ENCODE measurements at places on chromosomes 11 and 22.

DNA sequence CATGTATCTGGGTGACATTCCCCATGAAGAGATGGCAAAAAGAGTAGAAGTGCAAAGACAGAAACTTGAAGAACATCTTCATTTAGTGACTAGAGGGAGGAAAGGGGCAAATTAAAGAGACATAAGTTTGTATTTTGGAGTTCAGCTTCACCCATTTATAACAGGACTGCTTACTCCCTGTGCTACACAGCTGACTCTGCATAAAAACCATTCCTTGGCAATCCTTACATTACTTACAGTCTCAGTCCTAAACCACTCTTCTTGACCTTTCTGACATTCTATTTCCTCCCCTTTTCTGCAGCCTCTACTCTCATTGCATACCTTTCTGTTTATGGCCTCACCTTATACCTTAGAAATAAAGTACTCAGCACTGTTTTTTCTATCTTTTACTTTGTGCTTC is 6.8 kb upstream of the SERGEF start:
- no peak for DNase-seq

GRCh38 chr22:50417411-50418210 is 57.2 kb downstream of the SBF1 start:
- DNase-seq: no peak

GRCh38 chr22:40829131-40829530 is 10.0 kb upstream of the SLC25A17 start:
- DNase-seq: no peak

GRCh38 chr11:109945626-109946321 is 147.4 kb upstream of the ZC3H12C start:
- DNase-seq: no peak

- no peak for DNase-seq
These were observed 88.5 kb downstream of the WNT7B start for GRCh38 chr22:45888221-45889092.

DNA sequence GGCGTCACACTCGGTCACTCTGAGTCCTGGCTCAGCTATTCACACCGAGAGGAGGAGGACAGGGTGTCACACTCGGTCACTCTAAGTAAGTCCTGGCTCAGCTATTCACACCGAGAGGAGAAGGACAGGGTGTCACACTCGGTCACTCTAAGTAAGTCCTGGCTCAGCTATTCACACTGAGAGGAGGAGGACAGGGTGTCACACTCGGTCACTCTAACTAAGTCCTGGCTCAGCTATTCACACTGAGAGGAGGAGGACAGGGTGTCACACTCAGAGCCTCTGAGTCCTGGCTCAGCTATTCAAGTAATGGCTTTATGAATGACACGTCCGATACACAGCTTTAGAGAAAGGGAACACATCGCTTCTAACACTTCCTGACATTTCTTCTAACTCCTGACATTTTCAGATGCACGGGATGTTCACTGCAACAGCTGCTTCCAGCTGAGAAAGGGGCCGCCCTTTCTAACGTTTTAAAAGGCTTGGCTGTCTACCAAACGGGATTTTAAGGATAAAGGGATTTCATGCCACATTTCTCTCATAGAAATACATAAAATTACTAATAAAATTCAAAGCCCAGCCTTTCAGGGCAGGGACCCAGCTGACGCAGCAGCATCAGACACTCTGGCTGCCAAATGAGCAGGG is 28.1 kb downstream of the DRD4 start:
- no peak for DNase-seq

GRCh38 chr22:20226077-20226716 is 41.9 kb downstream of the RTN4R start:
- DNase-seq: no peak

GRCh38 chr11:44198146-44198724 is 102.8 kb downstream of the EXT2 start:
- DNase-seq: no peak

GRCh38 chr11:30322191-30322590 is 713 bp upstream of the ARL14EP start:
- DNase-seq: no peak

- DNase-seq: no peak
These were observed 60.8 kb upstream of the CTSC start for GRCh38 chr11:88398372-88398771.

GRCh38 chr11:59822989-59823566 is 12.5 kb upstream of the MRPL16 start:
- DNase-seq: peak; percentile 58

DNA sequence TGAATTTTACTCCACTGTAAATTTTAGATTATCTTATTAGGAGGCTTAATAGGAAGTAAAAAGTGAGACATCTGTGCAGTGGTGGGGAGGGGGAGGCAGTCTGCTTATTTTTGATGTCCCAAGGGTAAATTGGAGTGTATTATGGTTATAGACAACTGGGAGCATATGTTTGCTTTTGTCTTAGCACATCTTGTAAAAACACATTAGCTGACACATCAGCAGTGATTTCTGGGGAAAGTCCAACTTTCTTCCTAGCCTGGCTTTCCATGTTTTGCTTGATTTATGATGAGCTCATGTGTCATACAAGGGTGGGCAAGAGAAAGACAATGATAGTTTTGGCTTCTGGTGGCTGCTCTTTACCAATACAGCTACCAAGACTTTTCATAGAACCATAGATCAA is 4.0 kb downstream of the ANO3 start:
- DNase-seq: no peak

DNA sequence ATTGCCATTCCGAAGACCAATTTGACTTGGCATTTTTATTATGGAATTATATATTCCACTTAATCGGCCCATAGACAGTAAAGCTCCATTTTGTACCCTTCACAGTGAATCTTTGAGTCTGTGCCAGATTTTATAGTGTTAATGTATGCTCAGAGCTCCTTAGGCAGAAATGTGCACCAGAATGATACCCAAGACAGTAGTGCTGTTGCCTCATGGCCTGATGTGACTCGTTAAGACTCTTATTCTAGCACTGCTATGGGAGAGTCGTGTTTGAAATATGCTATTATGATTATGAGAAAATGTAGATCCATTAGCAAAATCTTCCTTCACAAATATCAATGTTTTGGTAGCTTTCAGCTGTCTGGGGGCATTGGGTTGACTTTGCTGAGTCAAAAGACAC is 209.8 kb upstream of the RAG2 start:
- DNase-seq: no peak

- no peak for DNase-seq
These were observed 19.4 kb upstream of the CCDC179 start for GRCh38 chr11:22879630-22880029.

DNA sequence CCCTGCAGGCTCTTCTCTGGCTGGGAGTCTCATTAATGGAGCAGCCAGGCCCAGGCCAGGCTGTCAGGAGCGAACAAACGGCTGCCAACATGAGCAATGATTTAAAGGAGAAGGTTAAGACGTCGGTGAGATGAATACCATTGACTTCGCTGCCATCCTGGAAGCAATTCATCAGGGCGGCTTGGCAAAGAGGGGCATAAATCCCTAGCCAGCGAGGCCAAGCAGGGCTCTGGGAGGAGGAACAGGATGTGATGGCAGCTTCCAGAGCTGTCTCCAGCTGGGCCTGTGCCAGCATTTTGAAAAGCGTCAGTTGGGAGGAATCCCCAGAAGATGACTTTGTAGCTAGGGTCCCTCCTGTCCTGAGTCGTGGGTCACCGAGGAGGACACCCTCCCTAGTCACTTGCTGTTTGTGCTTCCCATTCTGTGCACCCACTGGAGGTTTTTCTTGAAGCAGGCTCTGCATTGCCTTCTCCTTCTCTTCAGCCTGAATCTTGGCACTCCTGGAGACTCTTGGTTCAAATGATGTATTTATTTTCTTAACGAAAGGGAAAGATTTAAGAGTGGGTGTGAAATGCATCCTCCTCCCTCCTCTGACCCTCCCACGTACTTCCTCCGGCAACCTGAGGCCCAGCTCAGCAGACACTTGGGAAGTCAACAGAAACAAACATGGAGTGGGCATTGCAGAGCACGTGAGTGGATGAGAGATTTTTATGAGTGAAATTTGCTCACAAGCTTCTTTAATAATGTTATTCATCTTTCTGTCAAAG is 476.3 kb upstream of the CADM1 start:
- no peak for DNase-seq

- DNase-seq: no peak
These were observed 3.4 kb downstream of the BSX start for GRCh38 chr11:122978299-122978620.

DNA sequence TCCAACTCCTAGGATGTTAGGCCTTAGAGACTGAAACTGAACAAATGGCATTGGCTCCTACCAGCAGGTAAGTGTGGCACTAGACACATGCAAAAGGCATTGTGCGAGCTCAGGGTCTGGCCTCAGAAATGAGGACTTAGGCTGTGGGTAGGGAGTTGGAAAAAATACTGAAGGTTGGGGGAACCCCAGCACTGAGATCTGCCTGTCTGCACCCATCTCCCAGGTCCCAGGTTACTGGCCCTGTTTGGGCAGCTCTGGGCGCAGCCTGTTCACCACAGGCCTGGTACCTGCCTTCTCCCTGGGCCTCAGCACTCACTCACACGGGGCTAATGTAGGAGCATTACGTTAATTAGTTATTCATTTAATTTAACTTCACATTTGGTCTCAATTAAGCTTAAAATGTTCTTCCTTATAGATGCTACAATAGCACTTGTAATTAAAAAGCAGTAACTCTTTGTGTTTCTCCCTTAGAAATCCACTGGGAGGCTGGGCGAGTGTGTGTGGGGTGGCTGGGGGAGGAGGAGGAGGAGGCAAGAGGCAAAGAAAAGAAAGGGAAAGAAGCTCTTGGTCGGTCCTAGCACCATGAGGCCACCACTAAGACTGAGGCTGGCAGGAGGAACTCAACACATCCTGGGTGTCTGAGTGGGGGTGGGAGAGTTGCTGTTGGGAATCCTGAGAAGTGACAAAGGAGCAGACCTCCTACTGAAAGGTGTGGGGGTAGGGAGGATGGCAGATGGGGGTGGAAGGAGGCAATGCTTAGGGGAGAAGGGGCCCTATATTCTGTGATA is 19.4 kb downstream of the TMEM218 start:
- DNase-seq: no peak

GRCh38 chr22:49535126-49535525 is 292.5 kb downstream of the BRD1 start:
- DNase-seq: no peak

DNA sequence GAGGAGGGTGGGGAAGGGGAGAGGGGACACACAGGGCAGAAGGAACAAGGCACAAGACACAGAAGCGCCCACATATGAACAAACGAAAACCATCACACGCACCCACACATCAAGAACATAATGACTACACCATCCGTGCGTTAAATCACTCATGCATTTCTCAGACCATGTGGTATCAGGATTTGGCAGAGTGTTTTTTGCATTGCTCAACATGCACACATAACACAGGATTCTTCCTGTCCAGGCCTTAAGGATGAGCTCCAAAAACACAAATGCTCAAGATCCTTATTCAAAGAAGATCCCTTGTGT is 309.5 kb downstream of the CADM1 start:
- DNase-seq: no peak

DNA sequence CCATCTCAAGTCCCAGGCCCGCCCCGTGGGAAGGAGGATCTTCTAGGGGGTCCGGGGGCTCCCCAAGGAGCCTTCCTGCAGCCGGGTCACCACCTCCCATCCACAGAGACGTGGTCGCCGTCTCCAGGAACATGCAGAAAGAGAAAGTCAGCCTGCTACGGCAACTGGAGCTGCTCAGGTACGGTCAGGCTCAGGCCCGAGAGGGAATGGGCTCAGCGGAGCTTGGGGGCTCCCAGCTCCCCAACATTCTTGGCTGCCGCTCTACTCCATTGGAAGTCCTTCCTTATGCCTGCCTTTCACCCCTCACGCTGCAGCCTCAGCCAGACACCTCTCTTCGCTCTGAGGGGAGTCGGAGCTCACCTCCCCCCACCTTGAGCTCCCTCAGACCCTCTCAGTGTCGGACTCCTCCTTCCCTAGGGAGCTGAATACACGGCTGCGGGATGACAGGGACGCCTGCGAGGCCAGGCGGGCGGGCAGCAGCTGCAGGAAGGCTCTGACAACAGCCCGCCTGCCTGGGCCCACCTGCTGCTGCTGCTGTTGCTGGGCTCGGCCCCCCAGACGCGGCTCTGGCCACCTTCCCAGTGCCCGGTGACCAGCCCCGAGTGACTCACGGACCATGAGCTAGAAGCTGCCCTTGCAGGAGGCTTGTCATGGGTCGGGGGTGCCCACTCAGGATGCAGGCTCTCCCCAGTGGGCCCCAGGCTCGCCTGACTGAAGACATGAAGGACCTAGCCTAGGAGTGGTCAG is 1.5 kb upstream of the CD151 start:
- no peak for DNase-seq

GRCh38 chr22:45775569-45776312 is 104.1 kb downstream of the ATXN10 start:
- DNase-seq: no peak

- no peak for DNase-seq
These were observed 2925.9 kb upstream of the OR11H1 start for GRCh38 chr22:12601870-12602779.

DNA sequence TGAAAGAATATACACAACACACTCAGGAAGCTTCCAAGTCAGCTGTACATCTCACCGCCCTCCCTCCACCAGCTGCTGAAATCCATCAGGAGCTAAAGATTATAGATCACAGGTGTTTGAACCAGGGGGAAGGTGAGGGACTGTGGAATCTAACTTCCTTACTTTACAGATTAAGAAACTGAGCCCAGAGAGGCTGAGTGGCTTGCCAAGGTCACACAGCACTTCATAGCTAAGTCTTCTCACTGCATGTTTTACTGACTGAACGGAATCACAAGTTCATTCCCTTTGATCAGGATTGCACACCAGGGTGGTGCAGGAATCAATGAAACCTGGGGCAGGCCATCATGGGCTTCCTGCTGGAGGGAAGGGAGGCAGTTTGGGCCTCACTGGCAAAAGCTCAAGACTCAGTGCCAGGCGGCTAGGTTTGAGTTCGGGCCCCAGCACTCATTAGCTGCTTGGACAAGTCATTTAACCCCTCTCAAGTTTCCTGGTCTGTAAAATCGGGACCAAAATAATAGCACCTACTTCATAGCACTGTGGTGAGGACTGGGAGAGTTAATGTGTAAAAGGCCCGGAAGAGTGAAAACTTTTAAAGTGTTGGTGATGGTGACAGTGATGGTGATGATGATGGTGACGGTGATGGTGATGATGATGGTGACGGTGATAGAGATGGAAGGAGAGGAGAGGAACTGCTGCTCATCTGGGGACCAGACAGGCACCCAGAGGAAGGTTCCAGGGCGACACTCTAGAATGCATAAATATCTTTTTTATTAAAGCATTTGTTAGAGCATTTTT is 8.2 kb downstream of the CD5 start:
- peak; percentile 53 for DNase-seq

- DNase-seq: peak; percentile 76
These were observed 17.2 kb downstream of the POLR3H start for GRCh38 chr22:41526830-41527799.

DNA sequence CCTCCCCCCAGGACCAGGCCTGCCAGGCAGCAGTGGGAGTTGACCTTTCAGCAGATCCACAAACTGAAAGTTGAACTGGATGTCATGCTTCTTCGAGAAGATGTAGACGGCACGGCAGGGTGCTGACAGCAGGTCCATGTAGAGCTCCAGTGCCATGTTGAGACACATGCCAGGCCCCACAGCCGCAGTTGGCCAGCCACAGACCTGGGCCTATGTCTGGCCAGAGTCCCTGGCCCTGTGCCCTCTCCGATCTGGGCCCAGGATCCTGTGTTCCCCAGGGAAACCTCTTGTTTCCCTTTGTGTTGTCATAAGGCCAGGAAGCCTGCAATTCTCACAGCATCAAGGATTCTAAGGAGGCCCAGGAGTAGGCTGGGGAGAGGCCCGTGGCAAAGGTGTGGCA is at the start of gene GSTT4:
Gene GSTT4, minus strand, starts transcription at position 253 of the 400 bp plus-strand sequence. Its CDS starts 97 bp downstream, at position 156.
- no peak for DNase-seq

GRCh38 chr11:122322329-122322728 is 206.3 kb upstream of the BLID start:
- no peak for DNase-seq
